Stimulated activated CD4-positive, alpha-beta T cell treated with anti-CD3 and anti-CD28 coated beads, Interleukin-15, amount 100 ng/mL, for 48 hours (primary cell): ENCODE measurements at places on chromosomes 5 and 9.

DNA sequence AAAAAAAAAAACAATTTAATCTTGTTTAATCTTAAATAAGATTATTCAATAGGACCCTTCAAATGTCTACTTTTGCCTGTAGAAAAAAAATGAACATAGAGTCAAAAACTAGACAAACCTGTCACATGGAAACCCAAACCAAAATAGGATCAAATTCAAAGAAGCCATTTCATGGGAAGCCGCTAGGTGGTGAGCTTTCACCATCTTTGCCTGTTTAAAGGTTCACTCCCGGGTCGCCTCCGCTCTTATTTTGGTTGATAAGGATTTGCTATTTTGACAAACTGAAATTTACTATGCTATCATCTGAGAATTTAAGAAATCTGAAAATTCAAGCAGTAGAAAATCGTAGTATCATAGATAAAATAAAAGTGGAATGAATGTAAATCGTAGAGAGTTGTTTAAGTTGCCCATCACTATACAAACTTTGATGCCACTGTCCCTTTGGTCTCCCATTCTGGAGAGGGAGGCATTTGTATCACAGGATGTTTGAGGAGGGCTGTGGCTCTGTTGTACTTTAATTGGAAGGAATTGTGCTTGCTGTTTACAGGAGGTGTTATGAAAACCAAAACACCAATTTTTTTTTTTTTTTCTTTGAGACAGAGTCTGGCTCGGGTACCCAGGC is 43.5 kb upstream of the DNAH5 start:
- DNase-seq = no peak

GRCh38 chr5:17203329-17204132 is 13.9 kb upstream of the BASP1 start:
- DNase-seq = no peak

DNA sequence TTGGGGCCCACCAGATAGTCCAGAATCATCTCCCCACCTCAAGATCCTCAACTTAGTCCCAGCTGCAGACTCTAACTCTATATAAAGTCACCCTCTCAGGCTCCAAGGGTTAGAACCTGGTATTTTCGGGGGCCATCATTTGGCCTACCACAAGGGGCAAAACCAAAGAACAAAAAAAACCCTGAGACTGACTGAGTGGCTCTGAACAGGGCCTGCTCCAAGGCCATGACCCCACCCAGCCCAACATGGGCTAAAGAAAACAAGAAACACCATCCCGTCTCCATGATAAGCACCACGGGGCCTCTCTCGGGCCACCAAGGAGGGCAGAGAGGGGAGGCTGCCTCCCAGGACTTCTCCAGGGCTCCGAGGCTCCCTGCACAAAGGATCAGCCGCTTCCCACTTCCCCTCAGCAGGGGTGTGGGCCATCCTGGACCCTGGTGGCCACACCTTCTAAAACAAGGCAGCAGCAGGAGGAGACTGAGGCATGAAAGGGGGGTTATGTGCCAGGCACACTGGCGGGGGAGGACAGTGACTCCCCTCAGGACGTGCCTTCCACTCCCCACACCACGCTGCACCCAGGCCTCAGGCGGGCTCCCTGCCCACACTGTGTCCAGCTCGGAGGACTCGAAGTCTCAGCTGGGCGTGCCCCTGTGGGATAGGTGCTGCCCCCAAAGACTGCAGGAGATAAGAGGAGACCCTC is 51.5 kb downstream of the SEMA4D start:
- no peak for DNase-seq

DNA sequence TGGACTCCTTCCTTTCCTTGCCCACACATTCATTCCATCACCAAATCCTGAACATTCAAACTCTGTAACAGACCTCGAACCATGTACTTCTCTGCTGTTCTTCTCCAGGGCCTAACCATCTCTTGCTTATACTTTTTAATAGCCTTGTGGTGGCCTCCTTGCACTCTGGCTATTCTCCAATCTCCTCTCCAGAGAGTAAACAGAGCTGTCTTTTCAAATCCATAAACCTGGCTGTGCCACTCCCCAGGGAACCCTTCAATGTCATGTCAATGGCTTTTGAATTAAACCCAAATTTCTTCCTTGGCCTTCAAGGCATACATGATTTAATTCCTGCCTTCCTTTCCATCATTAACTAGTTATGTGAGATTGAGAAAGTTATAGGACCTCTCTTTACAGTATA is 277.6 kb upstream of the EFNA5 start:
- no peak for DNase-seq

- DNase-seq = no peak
Observed at GRCh38 chr9:124190761-124191160, 67.0 kb upstream of the NEK6 start.

DNA sequence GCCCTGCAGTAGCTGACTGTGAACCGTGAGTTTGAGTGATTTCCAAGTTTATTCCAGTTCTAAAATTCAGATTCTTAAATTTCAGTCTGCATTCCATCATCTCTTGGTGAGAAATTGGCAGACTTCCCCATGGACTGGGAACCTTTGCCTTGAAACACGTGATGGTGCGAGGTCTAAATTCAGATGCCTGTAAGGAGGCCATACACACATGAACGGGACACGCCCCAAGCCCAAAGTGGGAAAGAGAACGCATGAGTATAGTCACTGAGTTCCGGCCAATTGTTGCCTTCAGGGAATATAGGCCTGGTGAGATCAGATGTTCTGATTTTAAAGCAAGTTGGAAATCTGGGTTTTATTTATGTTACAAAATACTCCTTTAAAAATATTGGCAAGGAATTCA is 1084.4 kb upstream of the WWC1 start:
- DNase-seq = no peak

DNA sequence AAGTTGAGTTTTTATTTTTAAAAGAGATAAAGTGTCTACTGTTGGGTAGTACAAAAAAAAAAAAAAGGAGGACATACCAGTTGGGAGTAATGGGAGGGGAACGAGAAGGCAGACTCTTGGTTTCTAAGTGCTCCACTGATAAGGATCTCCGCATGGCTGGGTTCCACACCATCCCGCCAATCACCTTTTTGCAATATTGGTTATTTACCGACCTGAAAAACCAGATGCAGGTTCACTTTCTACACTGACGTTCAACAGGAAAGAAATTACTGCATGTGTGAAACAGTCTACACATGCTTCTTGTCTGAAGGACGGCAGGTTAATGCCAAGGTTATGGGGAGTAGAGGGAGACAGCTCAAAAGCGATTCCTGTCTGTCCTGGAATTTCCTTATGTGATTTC is 75.5 kb downstream of the PTPN3 start:
- DNase-seq = no peak

- no peak for DNase-seq
Observed at GRCh38 chr9:87850391-87850790, 32.3 kb upstream of the SPATA31E1 start.

- no peak for DNase-seq
Observed at GRCh38 chr5:67989456-67989855, 226.1 kb upstream of the PIK3R1 start.

- no peak for DNase-seq
Observed at GRCh38 chr9:32776201-32776600, 7.1 kb upstream of the TMEM215 start.

GRCh38 chr5:55071413-55071812 is 31.0 kb upstream of the GZMA start:
- no peak for DNase-seq

DNA sequence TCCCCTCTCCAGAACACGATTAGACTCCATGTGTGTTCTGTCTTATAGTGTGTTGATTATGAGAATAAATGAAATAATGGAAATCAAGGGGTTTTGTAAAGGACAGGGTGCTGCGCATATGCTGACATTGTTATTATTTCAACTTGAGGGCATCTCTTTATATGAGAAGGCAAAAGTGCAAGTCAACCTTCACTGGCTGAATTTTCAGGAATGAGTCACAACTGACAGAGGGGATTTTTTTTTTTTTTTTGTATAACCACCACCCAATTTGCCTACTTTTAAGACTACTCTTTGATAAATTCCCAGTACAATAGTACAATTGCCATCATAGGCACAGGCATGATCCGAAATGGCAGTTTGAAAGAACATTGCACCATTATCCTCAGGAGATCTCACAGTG is 419.2 kb upstream of the NMUR2 start:
- no peak for DNase-seq

DNA sequence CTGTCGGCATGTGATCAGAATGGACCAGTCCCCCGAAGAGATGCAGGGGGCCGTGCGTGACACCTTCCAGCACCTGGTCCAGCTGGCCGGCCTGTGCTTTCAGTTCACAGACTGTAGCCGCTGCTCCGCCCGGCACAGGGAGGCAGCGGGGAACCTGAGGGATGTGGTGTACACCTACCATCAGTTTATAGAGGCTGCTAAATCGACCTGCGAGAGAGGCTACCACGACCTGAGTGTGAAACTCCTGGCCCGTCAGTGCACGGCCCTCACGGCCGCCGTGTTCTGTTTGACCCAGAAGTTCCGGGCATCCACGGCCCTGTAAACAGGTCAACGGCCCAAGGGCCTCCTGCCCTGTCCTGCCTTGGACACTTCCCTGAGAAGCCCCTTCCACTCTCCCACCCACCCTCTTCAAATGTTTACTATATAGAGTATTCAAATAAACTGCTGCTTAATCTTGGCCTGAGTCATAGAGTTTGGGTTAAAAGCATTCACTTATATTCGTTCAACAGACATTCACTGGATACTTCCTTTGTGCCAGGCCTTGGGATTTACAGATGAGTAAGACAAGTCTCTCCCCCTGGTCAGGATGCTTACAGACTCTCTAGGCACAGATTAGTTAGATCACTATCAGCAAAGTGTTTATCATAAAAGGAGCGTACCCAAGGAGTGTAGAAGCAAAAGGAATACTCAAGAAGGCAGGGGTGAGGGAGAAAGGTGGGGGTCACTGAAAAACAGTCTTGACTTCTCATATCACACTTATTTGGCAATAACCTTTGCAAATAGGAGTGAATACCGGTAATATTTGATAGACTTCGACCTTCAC is 6.9 kb upstream of the TRMT10B start:
- no peak for DNase-seq

GRCh38 chr9:130027533-130028365 is 15.2 kb downstream of the FNBP1 start:
- DNase-seq = no peak

- no peak for DNase-seq
Observed at GRCh38 chr9:2479056-2479565, 142.5 kb upstream of the VLDLR start.

GRCh38 chr5:175406300-175406699 is 37.7 kb downstream of the DRD1 start:
- DNase-seq = no peak

DNA sequence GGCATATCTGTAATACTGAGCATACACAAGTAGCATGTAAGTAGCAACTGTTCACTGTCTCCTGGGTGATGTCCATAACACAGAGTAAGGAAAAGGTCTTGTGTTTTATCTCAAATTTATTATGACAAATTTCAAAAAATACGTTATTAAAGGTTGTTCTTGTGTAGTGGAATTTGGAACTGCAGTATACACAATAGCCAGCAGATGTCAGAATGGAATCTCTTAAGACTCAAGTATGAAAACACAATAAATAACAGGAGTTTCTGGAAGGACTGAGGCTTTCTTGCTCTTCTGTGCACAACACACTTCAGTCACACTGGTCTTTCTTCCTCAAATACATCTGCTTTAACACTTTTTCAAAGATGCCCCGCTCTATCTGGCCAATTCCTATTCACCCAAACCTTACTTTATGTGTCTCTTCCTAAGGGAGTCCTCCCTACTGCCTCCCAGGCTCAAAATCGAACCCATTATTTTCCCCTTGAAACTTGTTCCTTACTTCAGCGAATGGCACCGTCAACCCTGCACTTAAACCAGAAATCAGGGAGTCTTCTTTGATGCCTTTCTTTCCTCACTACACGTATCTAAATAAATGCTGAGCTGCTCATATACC is 6.5 kb upstream of the FBXO10 start:
- no peak for DNase-seq

DNA sequence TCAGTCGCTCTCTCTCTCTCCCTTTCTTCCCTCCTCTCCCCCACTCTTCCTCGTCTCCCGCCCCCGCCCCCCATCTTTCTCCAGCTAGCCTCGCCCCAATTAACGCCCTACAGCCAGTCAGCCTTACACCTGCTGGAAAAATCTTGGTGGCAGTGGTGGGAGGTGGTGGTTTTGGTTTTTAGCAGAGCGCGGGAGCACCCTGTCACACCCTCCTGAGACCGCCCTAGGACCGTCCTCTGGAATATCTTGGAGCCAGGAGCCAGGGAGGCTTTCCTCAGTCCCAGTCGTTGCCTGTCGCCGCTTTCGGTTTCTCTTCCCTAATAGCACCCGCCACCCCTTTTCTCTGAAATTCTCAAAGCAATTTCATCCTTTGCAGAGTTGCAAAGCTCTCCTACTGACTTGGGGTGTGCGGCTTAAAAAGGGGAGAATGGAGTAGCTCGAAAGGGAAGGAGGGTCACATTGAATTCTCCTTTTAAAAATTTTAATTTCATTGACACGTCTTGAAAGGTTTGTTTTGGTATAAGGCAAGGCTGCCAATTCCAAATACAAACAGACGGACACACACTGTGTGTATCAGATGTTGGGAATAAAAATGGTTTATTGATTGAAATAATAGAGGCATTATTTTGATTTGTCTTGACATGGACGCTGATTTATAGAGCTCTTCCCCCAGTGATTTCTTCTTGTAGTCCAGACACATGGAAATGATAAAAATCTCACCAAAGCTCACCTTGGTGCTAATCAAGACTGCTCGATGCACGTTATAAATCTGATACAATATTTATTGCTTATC is 301.3 kb downstream of the PARP8 start:
- DNase-seq = no peak

GRCh38 chr9:82184524-82184923 is 196.0 kb downstream of the SPATA31D1 start:
- DNase-seq = no peak

GRCh38 chr5:34991486-34992238 is 56.1 kb downstream of the AGXT2 start:
- DNase-seq = no peak

- DNase-seq = no peak
Observed at GRCh38 chr5:101929628-101930027, 366.5 kb downstream of the SLCO4C1 start.

DNA sequence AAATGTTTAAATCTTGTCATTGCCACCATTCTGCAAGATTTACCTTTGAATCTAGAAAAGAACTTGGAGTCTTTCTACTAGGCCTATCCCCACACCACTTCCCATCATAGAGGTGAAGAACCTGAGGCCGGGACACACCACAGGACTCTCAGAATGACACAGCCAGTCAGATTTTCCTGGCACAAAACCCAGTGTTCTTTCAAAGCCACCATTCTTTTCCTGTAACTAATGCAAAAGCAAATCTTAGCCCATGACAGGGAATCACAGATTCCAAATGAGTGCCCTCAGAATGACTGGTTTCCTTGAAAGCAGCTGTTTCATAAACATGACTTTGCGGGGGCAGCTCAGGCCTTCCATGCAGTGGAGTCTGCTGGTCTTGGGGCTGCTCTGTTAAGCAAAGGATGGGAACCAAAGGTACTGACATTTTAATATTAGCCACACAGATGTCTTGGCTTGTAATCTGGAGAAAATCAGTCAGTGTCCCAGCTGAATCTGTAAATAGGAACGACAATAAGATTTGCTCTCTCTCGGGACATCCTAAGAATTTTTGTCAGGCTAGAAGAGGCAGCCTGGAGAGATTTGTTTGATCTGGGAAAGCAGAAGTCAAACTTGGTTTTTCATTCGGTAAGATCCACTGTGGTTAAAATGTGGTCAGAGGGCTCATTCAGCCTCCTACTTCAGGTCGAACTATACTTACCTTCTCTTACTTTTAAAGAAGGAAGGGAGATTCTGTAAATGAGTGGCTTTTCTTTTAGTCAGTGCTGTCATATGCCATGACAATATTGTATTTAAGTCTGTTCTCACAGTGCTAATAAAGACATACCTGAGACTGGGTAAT is 115.1 kb downstream of the PALM2AKAP2 start:
- peak; percentile 58 for DNase-seq

- no peak for DNase-seq
Observed at GRCh38 chr9:102069969-102070368, 331.5 kb upstream of the GRIN3A start.
